ELF-1 (cell line): ENCODE measurements at places on chromosomes 5 and 9.

DNA sequence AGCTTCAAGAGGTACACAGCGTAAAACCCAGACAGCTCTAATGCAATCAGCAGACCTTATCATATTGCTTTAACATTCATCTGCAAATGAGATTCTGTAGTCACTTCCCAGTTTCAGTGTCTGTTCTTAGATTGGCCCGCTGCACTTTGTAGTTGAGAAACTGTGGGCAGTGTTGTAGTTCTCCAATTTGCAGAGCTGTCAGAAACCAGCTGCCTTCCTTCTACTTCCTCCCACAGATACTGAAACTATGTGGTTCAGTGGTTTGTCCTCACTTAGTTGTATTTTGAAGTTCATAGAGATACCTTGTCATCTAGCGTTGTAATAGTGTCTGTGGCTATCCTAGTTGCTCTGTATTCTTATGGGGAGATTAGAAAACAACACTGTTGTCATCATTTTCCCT, 39.6 kb upstream of the TRIM36 start:
- no peak for DNase-seq

DNA sequence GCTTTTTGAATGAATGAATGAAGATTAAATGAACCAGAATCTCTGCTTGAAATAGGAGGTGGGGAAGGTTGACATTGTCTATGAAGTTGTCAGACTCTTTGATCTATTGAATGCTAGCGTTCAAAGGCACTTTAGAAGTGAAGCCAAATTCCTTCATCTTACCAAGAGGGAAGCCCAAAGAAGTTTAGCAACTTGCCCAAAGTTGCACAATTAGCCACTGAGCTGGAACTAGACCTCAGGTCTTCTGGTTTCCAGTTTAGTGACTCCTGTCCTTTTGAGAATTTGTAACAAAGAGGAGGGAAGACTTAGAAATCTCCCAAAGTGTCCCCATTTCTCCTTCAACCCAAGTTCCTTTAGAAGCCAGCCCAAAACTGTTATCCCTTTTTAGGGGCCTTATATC, 20.7 kb upstream of the SLC1A3 start:
- DNase-seq = no peak

DNA sequence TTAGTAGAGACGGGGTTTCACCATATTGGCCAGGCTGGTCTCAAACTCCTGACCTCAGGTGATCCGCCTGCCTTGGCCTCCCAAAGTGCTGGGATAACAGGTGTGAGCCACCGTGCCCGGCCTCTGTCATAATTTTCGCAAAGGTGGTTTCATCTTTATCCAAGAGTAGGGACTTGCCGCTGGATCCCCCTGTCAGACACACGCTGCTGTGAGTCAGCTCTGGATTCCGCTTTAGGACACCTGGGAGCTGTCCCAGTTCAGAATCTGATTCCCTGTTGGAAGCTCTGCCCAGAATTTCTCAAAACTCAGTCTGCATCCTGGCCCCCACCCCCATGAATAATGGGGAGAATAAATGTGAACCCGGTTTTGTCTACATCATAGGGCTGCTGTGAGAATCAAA, 17.9 kb upstream of the GRHPR start:
- no peak for DNase-seq

DNA sequence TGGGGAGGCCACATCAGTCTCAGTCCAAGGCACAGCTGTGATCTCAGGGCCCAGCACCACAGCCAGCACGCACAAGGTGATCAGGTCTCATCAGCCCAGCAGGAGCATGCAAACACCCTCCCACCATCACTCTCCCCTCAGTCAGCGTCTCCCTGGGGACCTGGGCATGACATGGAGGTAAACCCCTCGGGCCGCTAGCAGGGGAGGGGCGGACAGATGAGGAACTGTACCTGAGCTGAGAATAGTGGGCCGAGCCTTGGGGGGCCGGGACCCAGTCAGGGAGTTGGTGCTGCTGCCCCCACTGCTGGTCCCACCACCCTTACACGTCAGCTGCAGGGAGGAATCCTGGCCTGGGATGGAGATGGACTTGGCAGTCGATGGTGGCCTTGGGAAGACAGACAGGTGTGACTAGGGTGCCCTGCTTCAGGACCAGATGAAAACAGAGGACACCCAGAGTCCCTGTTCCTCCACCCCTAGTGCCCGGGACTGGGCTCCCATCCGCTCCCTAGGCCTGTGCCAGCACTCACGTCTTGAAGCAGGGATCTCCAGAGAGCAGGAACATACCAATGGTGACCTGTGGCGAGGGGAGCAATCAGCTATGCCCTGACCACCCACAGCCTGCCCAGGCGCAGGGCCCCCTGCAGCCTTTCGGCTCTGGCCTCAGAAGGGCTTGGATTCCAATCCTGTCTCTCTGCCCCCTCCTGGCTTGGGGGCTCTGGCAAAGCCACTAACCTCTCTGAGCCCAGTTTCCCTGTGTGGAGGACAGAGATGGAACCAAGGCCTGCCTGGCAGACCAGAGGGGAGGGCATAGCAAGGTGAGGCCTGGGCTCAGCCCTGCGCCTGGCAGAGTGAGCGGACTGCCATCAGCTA, 10.4 kb upstream of the DPM2 start:
- no peak for DNase-seq

GRCh38 chr5:107776922-107777740, 106.4 kb upstream of the EFNA5 start:
- DNase-seq = no peak

DNA sequence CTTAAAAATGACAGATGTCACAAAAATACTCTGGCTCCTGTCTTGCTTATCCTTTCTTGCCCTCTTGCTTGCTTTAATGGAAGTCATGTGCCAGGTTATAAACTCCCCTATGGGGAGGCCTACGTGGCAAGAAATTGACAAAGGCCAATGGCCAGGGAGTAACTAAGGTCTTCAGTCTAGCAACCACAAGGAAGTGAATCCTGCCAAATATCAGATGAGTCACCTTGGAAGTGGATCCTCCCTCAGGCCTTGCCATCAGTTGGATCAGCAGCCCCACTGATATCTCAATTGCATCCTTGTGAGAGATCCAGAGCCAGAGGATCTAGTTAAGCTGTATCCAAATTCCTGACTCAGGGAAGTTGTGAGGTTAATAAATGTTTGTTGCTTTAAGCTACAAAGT, 82.8 kb downstream of the CAAP1 start:
- DNase-seq = no peak

- no peak for DNase-seq
Measured at GRCh38 chr5:113397046-113397445, 37.7 kb downstream of the TSSK1B start.

DNA sequence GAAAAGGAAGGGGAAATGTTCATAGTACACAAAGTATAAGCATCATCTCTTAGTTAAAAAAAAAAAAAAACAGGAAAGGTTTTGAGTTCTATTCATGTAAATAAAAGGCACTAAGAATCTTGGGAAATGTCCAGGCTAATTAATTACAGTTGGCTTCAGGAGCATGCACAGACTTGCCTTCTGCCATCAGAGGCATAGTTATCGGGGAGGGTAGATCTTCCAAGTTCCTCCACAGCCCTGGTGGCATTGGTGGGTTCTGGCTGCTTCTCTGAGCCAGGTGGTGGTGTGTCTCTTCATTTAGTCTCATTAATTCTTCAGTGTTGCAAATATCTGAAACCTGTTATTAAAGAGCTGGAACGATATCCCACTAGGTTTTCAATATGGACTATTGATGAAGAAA, 85.2 kb downstream of the TMEM252 start:
- DNase-seq = no peak

GRCh38 chr5:91190314-91190690, 192.8 kb downstream of the ARRDC3 start:
- no peak for DNase-seq

- no peak for DNase-seq
Measured at GRCh38 chr9:14106699-14107098, 207.2 kb downstream of the NFIB start.

DNA sequence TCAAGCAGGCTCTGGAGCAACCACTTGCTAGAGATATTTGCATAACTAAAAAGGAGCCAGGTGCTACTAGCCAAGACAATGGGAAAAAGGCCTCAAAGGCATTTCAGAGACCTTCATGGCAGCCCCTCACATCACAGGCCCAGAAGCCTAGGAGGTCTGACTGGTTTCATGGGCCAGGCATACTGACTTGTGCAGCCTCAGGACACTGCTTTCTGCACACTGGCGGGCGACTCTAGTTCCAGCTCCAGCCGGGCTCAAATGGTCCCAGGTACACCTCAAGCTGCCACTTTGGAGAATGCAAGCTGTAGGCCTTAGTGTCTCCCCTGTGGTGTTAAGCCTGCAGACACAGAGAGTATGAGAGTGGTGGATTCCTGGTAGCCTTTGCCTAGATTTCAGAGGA, 27.1 kb downstream of the COX7C start:
- peak; percentile 81 for DNase-seq

DNA sequence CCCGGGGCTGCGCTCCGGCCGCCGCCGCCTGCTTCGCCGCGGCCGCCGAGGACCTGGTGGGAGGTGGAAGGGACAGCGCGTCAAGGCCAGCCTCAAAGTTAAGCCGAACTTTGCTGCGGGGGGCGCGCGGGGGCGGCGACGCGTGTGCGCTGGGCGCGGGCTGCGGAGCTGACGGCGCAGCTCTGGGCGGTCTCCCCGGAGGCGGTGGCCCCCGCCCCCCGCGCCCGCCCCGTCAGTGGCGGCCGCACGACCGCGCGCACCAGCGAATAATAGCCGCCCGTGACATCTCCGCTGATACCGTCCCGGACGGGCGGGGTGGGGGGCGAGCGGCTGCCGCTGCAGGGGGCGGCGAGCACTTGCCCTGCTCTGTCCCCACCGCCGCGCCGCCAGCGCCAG, 579 bp upstream of the FAM78A start:
- no peak for DNase-seq

DNA sequence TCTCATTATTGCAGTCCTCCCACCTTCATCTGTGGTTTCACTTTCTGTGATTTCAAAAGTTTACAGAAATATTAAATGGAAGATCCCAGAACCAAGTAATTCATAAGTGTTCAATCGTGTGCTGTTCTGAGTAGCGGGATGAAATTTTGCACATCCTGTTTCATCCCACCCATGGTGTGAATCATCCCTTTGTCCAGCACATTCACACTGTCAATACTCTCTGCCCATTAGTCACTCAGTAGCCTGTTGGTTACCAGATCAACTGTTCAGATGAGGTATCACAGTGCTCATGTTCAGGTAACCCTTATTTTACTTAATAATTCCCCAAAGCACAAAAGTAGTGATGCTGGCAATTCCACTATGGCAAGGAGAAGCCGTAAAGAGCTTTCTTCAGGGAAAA, 26.8 kb downstream of the FAM81B start:
- DNase-seq = no peak

DNA sequence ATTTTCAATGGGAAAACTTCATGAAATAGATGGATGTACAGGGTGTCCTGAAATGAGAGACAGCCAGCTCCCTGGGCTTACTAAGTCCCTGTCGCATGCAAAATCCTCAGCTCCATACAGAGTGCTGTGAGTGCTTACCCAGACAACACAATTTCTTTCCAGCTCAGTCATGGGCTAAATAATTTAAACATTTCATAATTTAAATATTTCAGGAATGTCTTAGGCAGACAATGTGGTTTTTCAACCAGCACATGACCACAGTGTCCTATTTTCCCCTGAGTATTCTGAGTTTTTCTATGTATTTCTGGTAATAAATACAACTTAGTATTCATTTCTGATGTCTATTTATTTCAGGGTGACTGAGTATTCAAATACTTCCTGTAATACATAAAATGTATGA, 188.5 kb upstream of the SNX2 start:
- no peak for DNase-seq

DNA sequence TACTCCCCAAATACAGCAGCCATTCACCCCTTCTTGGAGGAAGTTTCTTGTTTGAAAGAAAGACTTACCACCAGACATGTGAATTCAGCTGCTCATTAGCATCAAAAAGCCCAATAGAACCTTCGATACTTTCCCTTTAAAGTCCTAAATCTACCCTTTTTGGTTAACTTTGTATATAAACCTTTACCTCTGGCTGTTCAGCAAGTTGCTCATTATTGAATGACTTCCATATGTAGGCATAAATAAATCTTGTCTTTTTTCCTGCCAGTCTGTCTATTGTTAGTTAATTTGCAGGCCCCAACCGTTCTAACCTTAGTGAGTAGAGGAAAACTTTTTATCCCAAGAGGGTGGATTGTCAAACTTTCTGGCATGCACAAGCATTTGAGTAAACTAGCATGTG, 27.9 kb upstream of the FBXL17 start:
- DNase-seq = no peak

DNA sequence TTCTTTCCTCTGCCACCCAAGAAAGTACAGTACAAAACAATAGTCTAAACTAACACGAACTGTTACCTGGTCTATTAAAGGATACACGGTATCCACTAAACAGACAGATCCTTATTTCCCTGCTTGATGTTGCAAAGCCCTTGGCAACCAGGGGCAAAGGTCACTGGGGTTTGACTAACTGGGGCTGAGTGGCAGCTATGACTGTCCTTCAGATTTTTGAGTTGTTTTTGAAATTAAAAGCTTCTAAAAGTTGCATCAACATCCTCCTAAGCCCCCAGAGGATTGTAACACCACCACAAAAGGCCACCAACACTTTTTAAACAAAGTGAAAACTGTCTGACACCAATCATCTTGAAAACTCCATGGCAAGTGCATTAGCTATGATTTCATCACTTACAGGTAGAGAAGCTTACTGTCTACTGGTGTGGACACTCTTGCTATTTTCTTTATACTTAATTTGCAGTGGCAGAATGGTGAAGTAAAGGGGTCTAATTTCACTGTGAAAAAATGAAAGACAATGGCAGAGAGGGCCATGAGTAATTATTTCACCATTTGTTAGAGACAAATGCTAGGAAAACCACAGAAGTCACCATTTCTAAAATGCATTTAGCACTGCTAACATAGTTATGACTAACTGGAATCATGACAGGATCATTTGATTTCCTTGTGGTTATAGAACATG, 292.4 kb downstream of the EFNA5 start:
- no peak for DNase-seq

DNA sequence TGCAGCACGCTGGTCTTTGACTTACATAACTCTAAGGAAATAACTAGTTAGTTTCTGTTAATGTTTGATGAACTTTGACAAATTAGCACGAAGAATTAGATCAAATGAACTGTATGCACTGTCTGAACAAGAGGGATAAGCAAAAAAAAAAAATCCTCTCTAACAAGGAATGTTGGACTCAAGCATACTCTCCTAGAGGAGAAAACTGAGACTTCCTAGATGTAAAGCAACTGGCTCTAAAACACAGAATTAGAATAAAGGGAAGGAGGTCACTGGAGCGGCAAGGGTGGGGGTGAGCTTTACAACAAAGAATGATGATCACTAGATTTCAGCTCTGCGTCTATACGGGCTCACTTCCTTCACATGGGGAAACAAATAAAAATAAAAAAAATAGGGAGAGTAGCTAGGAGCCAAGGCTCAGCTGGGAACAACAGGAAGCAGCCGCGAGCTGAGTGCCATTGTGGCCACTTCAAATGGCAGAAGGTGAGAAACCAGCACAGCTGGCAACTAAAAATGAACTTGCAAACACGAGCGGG, 48.7 kb upstream of the CEMIP2 start:
- DNase-seq = no peak
